ENCODE measurements at places on chromosomes 1 and 21.

- DNase-seq, result no peak
These were observed 78.1 kb upstream of the TTC34 start for GRCh38 chr1:2879591-2879990.

GRCh38 chr1:171676823-171677222 is 24.3 kb upstream of the MYOC start:
- DNase-seq, result no peak

- no peak for DNase-seq
These were observed 32.9 kb downstream of the RASAL2 start for GRCh38 chr1:178126741-178127185.

GRCh38 chr1:219385787-219386427 is 212.2 kb downstream of the LYPLAL1 start:
- DNase-seq, result no peak

DNA sequence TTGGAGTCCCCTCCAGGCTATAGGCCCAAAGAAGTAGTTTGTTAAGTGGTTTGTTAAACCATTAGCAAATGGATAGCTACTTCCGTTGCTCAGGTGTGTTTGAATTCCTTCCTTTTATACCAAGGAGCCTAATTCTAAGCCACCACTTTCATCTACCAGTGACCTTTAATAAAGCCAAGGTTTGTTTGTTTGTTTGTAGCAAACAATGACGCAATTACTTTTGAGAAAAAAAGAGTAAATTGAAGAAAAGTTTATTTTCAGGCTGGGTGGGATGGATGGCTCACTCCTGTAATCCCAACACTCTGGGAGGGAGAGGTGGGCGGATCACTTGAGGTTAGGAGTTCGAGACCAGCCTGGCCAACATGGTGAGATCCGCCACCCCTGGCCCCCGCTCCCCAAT is 30.8 kb upstream of the RD3 start:
- no peak for DNase-seq

DNA sequence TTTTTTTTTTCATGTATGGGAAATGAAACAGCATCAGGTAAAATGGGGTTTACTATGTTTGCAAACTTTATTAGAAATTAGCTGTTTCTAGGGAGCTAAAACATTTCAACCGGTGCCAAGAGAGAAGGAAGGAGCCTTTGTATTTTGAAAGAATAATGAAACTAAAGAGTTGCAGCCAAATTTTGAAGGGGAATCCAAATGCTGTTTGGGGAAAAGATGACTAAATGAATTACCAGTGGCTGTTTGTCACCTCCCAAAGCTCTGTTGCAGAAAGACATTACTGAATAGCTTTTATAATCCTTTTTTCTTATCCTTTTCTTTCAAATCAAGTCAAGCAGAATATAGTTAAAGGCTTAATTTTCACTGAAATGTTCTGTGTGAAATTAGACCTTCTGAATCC is 591.3 kb upstream of the ADGRL2 start:
- DNase-seq, result no peak

- no peak for DNase-seq
These were observed 9.1 kb upstream of the GPR61 start for GRCh38 chr1:109530457-109531087.

DNA sequence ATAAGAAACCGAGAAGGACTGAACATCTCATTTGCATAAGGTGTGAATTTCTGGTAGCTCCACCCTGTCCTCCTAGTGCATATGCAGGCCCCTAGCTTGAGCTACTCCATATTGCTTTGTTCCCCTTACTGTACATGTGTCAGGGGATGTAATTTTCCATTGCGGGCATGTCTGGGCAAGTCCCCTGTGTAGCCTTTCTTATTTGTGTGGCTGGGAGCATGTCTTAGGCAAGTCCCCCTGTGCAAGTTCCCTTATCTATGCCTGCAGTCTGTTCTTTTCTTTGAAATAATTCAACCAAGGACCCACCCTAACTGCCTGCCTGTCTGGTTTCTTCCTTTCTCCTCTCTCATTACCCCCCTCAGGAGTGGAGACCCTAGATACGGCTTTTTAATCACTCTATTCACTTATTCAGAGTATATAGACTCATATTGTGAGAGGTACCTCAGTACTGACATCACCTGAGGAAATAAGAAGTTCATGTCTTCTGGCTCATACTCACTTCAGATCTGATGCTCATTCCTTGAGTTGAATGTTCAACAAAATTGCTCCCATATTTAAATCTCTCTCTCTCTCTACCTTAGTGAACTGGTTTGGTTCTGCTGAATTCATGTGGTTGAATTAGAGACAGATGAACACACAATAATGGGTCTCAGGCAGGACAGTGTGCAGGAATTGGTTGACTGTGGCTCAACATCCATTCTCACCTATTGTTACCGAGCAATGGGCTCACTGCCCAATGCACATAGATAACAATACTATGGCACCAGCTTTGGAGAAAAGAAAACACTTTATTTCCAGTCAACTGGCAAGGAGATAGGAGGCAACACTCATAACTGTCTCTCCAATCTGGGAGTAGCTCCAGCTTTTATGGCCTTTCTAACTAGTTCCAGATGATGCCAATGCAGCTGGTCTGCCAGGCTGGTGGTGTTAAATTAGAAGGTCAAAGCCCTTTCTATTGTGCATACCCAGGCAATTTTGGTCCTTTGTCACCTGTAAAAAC is 27.9 kb upstream of the NPL start:
- no peak for DNase-seq

DNA sequence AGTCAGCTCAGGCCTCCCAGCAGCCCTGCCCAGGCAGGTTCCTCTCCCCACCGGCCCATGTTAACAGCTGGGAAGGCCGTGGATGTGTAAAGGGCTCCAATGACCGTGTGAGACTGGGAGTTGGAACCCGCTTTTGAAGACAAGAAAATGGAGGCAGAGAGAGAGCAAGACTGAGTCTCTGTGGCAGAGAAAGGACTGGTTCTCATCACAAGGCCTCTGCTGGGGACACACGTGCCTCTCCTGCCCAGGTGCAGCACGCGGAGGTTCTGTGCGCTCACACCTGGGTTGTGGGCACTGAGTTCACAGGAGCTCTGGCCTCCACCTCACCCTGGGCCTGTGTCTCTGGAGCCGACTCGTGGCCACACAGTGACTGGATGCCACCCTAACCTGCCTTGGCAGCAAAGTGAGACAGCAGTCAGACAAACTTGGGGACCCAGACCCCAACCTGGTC is 27.0 kb downstream of the RUNX3 start:
- no peak for DNase-seq

- no peak for DNase-seq
These were observed 7.7 kb upstream of the FAM167B start for GRCh38 chr1:32239337-32239736.

DNA sequence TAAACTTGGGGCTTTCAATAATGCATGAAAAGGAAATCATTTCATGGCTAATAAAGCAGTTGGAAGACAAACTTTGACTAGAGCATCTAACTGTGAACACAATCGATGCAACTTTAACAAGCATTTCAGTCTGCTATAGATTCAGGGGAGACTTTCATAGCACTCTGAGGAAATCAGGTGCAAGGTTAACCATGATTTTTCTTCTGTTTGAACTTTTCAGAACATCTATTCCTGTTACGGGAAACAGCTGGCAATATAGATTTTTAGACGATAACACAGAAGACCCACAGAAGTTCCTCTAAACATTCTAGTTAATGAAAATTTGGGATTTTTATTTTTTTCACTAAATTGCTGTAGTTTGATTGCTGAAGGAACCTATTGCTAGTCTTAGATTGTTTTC is 177.3 kb downstream of the TRIM33 start:
- no peak for DNase-seq

GRCh38 chr1:85188530-85188929 is 12.3 kb downstream of the SYDE2 start:
- DNase-seq, result no peak

DNA sequence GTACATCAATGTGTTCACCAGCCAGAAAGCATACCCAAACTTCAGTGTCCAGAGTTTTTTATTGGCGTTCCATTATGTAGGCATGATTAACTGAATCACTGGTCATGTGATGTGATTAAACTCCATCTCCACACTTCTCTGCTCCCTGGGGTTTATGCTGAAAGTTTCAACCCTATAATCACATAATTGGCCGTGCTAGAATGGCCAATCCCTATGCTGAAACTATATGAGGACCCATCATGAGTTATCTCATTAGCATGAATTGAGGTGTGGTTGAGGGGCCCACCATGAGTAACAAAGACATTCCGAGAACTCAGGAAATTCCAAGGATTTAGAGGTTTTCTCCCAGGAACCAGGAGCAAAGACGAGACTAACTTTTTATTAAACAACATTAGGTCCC is 31.8 kb upstream of the FBXO28 start:
- no peak for DNase-seq

DNA sequence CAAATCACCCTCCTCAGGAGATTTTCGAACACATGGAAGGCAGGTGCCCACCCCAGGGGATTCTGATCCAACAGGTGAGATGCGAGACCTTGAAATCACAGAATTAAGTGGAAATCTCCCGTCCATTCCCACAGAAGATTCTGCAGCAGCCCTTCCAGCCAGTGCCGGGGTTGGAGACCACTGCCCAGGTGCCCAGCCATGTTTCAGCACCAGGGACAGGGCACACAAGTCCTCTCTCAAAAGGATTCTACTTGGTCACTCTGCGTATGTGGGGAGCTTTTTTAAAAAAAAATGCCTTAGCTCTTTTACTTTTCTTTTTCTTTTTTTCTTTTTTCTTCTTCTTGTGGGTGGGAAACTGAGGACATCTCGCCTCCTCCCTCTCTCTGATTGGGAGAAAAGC is 80.7 kb downstream of the VWA5B1 start:
- DNase-seq, result no peak

GRCh38 chr1:22824466-22824865 is 113.8 kb downstream of the EPHB2 start:
- DNase-seq, result no peak
